Thyroid gland (tissue), 4 donors: ENCODE measurements at places on chromosomes 7 and 10.
A peak's percentile ranks its signal among the peaks of the same experiment; 100 is the strongest.

- no peak for DNase-seq
Measured at GRCh38 chr10:50281967-50282522, 30.7 kb upstream of the ASAH2 start.

DNA sequence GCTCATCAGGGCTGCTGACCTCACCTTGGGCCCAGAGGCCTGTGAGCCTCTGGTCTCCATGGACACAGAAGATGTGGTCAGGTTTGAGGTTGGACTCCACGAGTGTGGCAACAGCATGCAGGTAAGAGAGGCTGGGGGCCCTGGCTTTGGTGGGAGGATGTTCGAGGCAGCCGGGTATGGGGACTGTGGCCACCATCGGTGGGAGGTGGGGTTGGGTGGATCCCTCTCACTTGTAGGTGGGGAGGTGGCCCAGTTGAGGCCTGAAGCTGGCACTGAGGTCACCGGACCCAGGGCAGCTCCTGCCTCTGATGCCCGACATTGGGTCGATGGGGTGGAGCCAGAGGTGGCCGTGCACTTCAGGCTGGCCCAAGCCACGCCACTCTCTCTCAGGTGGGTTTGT, 406 bp downstream of the ZP3 start:
- no peak for DNase-seq

GRCh38 chr10:73946253-73947145, 35.6 kb downstream of the PLAU start:
- no peak for DNase-seq

- no peak for DNase-seq
Measured at GRCh38 chr10:132592790-132593383, 55.3 kb downstream of the INPP5A start.

DNA sequence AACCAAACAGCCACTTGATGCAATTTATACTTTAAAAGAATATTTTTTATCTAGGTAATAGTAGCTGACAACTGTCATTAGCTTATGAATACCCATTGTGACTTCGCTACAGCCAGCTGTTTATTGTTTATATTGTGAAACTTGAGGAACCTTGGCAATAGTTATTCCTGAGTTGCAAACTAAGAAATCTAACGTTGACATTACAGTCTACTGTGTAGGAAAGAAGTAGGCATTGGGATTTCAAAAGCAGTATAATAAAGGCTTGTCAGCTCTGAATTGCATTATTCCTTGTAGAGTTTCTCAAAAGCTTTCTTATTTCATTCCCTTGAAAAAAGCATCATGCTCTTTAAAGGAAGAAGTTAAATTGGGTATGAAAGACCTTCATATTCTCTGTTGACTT, 42.7 kb upstream of the OIT3 start:
- no peak for DNase-seq

DNA sequence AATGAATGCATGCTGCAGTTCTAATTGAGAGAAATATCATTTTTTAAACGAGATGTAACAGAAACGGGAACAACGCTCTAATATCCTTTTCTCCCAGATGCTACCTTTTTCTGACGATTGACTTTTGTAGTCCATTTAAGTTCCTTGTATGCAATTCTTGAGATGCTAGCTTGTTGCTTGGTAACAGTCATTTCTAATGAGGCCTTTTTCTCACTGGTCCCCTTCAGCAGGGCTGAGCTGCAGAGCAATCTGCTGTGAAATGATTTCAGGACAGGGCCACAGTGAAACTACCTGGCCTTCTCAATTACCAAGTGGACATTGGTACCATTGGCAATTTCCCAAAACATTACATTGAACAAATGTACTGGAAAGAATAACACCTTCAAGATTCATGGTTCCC, 26.2 kb upstream of the FOXK1 start:
- DNase-seq = no peak

DNA sequence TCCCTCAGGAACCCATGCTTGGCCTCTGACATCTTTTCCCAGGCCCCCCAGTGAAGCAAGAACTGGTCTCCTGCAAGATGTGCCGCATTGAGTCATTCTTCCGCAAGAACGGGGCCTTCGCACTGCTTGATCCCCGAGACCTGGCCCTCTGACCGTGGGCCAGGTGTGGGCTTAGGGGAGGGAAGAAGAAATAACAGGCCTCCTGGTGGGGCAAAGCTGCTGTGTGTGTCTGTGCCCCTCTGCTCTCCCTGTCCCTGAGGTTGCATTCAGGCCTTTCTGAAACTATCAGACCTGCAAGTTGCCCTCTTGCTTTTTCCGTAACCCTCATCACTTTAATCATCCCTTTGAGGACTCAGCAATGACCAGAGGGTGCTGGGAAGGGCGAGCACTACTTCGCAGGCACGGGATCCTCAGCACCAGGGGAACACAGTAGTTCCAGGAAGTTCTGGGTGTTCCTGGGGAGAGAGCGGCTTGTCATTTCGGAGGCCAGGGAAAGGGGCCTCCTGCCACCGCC, 6.0 kb downstream of the ATP6V1F start:
- DNase-seq = no peak

GRCh38 chr10:89329151-89329550, 1.4 kb downstream of the IFIT3 start:
- no peak for DNase-seq

GRCh38 chr10:54026340-54026739, 774.7 kb downstream of the PCDH15 start:
- no peak for DNase-seq

DNA sequence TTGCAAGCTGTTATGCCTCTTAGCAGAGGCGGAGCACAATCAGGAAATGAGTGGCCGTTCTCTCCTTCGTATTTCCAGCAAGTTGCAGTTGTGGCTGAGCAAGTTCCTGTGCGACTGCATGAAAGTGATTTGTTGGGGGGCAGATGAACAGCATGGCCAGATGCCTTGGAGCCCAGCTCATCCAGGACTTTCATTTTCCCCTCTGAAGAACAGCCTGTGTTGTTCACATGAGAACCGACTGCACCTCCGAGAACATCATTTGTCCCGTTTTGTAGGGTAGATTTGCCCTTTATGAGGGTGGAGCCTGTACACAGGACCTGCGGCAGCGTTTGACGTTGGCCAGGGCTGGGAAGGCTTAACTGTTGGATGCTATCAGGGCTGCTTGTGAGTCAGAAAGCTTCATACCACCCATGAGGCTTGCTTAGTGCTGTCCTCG, 4.4 kb downstream of the BAG3 start:
- no peak for DNase-seq

DNA sequence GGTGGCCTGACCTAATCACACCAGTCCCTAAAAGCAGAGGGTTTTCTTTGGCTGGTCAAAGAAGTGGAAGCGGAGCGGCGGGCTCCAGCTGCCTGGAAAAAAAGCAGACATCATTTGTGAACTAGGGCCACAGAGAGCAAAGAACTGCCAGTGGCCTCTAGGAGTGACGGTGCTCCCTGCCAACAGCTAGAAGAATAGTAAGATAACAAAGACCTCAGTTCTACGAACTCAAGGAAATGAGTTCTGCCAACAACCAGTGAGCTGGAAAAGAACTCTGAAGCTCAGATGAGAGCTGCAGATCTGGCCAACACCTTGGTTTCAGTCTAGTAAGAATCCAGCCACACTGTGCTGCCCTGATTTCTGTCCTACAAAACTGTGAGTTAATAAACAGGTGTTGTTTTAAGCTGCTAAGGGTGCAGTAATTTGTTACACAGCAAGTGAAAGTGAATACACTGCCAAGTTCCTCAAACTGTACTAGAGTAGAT, 178.0 kb downstream of the SRPK2 start:
- DNase-seq = peak; percentile 83

DNA sequence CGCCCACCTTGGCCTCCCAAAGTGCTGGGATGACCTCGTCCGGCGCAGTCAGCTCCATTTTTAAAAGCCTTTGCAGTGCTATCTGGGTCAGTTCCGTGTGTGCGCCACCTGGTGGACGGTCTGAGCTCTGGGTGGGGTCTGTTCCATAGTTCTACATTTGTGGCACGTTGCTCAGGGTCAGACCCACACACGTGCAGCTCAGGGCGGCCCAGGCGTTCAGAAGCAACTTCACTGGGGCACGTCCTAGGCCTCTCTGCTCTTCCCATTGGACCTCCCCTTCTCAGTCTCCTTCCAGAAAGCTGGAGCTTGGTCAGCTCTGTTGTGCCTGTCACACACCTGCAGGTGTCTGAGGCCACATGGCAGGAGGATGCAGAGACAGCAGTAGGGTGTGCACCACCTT, 137.9 kb downstream of the DNAJB6 start:
- no peak for DNase-seq

DNA sequence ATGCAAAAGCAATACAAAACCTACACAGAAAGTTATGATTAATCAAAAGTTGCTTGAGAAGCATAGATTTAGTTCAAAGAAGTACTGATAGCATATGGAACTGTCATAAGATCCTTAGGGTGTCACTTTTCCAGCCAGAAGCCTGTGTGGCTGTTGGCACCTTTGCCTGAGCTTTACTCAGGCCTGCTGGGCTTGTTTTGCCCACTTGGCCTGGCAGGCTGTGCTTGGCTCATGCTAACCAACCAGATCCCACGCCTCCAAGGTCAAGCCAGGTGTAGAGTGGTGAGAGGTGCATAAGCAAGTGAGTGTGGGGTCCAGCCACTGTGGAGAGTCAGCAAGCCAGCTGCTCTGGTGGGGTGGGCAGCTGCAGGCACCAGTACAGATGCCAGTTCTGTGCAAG, 12.0 kb upstream of the LIPA start:
- DNase-seq = no peak

GRCh38 chr7:44294325-44295069, 30.9 kb downstream of the CAMK2B start:
- no peak for DNase-seq

- DNase-seq = peak; percentile 55
Measured at GRCh38 chr10:115969591-115969990, 303.4 kb downstream of the GFRA1 start.
